Thyroid gland (tissue), 4 donors: ENCODE measurements at places on chromosomes 1 and 21. TPM values are rescaled to one million over a fixed set of nuclear protein-coding genes. Genes with fewer than 3 reads are reported as not detected.

Gene KCNJ9
- total RNA-seq: not detected

Gene ZBTB7B
- total RNA-seq: 44.3 TPM

Gene CFAP45
- not detected for total RNA-seq

Gene AMIGO1
- 13.7 TPM for total RNA-seq

Gene CLDN17
- total RNA-seq: not detected

Gene WDR64
- not detected for total RNA-seq

Gene ANGPTL3
- not detected for total RNA-seq

Gene PODN
- total RNA-seq: 81.2 TPM

Gene SPRR2E
- total RNA-seq: not detected

Gene CGN
- total RNA-seq: 7.8 TPM

Gene DNAJC6
- 4.9 TPM for total RNA-seq

Gene PLA2G2C
- total RNA-seq: not detected

DNA sequence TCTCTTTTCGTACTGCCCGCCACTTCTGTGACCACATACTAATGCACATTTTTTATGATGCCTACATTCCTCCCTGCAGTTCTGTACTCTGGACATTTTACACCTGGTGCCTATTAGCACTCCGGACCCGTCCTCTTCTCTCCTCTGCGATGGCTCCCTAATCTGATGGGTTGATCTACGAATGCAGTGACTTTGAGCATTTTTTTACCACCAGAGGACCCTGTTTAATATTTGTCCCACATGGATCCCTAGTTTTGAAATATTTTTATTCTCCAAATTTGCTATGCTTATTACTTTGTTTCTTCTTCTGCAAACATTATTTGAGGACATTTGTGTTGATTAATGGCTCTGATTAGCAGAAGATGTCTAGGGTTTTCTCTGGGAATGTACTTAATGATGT is 5.2 kb downstream of the PPFIA4 start:
- no peak for DNase-seq
- H3K4me1 ChIP-seq: peaks cover 15% of the 10 kb centered on the region
- H3K4me3 ChIP-seq: no peak overlapping the region
- H3K27me3 ChIP-seq: no peaks in the 10 kb centered on the region
- H3K36me3 ChIP-seq: no peaks in the 10 kb centered on the region
- H3K27ac ChIP-seq: no peak overlapping the region

DNA sequence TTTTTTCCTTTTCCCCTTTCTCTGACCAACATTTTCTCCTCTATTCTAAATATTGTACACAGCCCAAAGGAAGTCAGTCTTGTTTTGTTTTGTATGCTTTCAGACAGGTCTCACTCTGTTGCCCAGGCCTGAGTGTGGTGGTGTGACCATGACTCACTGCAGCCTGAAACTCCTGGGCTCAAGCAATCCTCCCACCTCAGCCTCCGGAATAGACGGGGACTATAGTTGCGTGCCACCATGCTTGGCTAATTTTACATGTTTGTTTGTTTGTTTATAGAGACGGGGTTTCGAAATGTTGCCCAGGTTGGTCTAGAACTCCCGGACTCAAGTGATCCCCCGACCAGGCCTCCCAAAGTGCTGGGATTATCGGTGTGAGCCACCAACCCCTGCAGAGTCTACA is 72.8 kb downstream of the NRIP1 start:
- no peaks in the 10 kb centered on the region for H3K36me3 ChIP-seq
- no peaks in the 10 kb centered on the region for H3K27me3 ChIP-seq
- no peak overlapping the region for H3K4me3 ChIP-seq
- H3K4me1 ChIP-seq: peaks cover 10% of the 10 kb centered on the region

- no peaks in the 10 kb centered on the region for H3K36me3 ChIP-seq
- peak overlapping the region; percentile 94 for H3K27ac ChIP-seq
- no peaks in the 10 kb centered on the region for H3K27me3 ChIP-seq
- H3K4me3 ChIP-seq: no peak overlapping the region
Measured at GRCh38 chr1:21339356-21340229, 49.3 kb upstream of the ECE1 start.

- H3K36me3 ChIP-seq: no peaks in the 10 kb centered on the region
- H3K27me3 ChIP-seq: no peaks in the 10 kb centered on the region
- no peak overlapping the region for H3K4me3 ChIP-seq
Measured at GRCh38 chr1:185578293-185578692, 155.9 kb upstream of the HMCN1 start.

DNA sequence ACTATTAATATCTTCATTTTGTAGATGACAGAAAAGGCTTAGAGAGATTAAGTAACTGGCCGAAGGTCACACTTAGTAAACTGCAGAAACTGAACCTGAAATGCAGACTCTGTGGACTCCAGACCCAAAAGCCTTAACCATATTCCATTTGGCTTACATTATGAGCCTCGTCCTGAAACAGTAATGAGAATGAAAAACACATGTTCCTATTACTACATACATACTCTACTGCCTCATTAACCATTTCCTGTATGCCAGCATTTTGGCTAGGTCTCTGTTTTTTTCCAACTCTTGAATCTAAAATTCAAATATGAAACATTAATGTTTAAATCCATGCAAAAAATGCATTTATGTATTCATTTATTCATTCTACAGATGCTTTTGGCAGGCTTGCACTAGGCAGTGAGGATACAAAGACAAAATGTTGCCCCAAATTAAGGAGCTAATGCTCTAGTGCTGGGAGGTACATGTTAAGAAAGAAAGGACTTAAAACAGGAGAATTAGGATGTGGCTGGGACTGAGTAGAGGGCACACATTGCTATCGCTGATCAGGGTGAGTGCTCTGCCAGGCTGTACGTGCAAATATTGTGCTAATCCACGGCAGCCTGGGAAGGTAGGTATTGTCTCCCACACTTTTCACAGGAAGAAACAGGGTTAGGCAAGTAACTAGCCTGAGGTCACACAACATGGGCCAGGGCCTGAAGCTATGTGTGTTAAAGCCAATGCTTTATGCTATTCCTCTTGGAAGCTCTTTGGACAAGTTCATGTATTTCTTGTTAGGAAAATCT is 14.0 kb downstream of the DEGS1 start:
- H3K27me3 ChIP-seq: no peaks in the 10 kb centered on the region
- no peak overlapping the region for H3K4me3 ChIP-seq
- no peak overlapping the region for H3K27ac ChIP-seq
- DNase-seq: no peak
- no peaks in the 10 kb centered on the region for H3K36me3 ChIP-seq

DNA sequence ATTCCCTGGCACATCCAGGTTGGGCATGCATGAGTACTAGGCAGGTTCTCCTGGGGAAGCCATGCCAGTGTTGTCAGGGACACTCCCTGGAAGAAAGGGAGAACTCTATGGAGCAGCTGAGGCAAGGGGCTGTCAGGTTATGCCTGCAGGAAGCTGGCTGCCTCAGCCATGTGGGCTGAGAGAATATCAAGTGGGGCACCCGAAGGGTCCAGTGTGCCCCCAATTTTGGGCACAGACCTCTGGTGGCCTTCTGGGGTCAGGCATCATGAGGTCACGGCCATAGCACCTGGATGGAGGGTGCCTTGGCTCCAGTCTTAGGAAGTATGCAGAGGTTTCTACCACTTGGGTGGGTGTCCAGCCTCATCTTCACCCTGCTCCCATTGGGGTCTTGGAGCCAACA is 2.6 kb downstream of the CSF3R start:
- H3K36me3 ChIP-seq: no peaks in the 10 kb centered on the region
- no peaks in the 10 kb centered on the region for H3K27me3 ChIP-seq
- DNase-seq: no peak
- H3K27ac ChIP-seq: no peak overlapping the region

DNA sequence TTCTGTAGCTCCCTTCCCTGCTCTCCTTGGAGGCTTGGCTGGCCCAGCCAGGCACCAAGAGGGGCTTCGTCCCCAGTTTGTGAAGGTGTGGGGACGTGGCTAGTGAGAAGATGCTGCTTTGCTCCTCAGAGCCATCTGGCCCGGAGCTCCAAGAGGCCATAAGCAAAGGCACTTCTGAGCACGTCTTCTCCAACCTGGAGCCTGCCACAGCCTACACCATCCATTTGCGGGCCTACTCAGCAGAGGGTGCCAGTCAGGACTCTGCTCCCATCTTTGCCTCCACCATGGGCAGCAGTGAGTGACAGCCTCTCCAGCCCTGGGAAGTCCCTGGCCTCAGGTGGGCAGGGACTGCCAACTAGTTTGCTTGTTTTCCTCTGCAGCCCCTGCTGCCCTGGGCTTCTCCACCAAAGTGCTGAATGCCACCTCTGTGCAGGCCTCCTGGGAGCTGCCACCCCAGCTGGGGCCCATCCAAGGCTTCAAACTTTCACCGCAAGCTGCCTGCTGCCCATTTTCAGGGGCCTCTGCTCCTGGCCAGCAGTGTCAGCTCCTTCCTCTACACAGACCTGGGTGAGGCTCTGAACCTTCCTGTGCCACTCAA is 25.9 kb downstream of the SLC27A3 start:
- no peaks in the 10 kb centered on the region for H3K36me3 ChIP-seq
- DNase-seq: no peak

DNA sequence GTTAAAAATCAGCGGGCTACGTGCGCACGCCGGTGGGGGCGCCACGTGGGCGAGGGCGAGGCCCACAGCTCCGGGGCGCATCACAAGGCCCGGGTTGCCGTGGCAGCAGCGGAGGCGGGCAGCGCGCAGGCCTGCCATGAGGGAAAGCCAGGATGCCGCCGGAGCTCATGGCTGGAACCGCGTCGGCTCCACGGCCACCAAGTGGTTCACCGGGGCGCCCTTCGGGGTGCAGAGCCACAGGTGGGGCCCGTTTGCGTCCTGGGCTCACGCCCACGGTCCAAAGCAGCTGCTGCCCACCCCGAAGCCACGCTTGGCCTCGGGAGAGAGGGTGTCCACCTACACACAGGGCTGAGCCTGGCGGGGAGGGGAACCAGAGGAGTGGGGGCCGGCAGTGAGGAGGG is 4.9 kb upstream of the TTC22 start:
- peaks cover 6% of the 10 kb centered on the region for H3K4me1 ChIP-seq
- H3K4me3 ChIP-seq: no peak overlapping the region
- H3K27ac ChIP-seq: no peak overlapping the region
- no peak for DNase-seq
- no peaks in the 10 kb centered on the region for H3K36me3 ChIP-seq

DNA sequence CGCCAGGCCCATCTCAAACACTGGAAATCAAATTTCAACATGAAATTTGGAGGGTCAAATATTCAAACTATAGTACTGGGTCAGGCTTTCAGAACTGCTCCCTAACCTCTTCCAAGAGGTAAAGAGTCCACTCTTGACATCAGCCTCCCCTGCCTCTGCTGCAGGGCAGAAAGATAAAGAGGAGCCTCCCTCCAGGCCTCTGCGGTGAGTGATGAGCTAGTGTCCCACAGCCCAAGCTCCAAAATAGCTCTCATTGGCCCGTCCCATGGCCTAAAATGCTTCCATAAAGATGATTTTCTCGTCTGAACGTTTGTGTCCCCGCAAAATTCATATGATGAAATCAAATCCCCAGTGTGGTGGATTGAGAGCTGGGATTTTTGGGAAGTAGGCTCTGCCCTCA is 33.7 kb upstream of the CCSAP start:
- no peaks in the 10 kb centered on the region for H3K4me1 ChIP-seq
- H3K27me3 ChIP-seq: no peaks in the 10 kb centered on the region
- no peak overlapping the region for H3K27ac ChIP-seq
- DNase-seq: no peak

DNA sequence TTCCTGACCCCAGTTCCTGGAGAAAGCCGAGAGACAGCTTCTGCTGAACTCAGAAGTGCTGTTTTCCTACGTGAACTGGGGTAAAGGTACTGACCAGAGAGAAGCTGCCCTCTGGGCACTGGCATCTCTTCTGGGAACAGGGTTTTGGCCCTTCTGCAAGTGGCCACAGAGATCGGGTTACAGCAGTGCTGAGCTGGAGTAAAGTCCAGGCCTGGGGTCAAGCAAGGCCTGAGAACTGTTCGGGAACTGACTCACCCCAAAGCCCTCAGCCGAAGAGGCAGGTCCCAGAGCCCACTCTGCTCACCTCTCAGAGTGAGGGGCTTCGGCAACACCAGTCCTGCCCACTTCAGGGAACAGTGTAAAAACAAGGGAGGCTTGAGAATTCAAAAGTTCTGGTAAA is 177.2 kb upstream of the RUNX1 start:
- no peak overlapping the region for H3K27ac ChIP-seq
- no peaks in the 10 kb centered on the region for H3K27me3 ChIP-seq
- no peaks in the 10 kb centered on the region for H3K36me3 ChIP-seq
- no peaks in the 10 kb centered on the region for H3K4me1 ChIP-seq
- H3K4me3 ChIP-seq: no peak overlapping the region

- no peak for DNase-seq
- no peaks in the 10 kb centered on the region for H3K36me3 ChIP-seq
- no peaks in the 10 kb centered on the region for H3K27me3 ChIP-seq
Measured at GRCh38 chr1:214445199-214445598, 106.2 kb downstream of the PTPN14 start.

- H3K36me3 ChIP-seq: peaks cover 25% of the 10 kb centered on the region
- H3K27ac ChIP-seq: no peak overlapping the region
- no peaks in the 10 kb centered on the region for H3K27me3 ChIP-seq
- no peak overlapping the region for H3K4me3 ChIP-seq
- H3K4me1 ChIP-seq: peaks cover 19% of the 10 kb centered on the region
- DNase-seq: no peak
Measured at GRCh38 chr1:109498161-109498801, 4.4 kb downstream of the CYB561D1 start.

GRCh38 chr1:112620377-112620695 is 704 bp downstream of the CAPZA1 start:
- DNase-seq: no peak
- H3K27me3 ChIP-seq: no peaks in the 10 kb centered on the region
- peak overlapping the region; percentile 98 for H3K27ac ChIP-seq
- peaks cover 32% of the 10 kb centered on the region for H3K4me1 ChIP-seq
- H3K36me3 ChIP-seq: peaks cover 5% of the 10 kb centered on the region

DNA sequence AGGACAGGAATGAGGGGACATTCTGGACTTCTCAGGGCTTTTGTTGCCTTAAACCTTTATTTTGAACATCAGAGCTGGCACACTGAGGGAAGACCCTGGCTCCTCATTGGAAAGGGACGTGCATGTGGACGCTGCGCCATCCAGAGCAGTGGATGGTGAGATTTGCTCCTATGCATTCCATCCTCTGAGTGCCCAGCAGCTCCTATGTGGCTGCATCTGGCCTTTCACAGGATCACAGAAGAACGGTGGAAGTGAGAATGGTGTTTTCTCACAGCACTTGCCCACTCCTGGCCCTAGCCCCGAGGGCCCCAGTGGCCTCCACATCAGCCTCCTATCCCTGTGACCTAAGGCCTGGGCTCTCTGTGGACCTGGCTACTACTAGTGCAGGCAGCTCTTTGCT is 20.6 kb upstream of the CCDC190 start:
- no peak overlapping the region for H3K4me3 ChIP-seq
- DNase-seq: no peak
- H3K36me3 ChIP-seq: no peaks in the 10 kb centered on the region
